ENCODE measurements at places on chromosomes 3 and 15. TPM values are rescaled to one million over a fixed set of nuclear protein-coding genes. Genes with fewer than 3 reads are reported as not detected.

DNA sequence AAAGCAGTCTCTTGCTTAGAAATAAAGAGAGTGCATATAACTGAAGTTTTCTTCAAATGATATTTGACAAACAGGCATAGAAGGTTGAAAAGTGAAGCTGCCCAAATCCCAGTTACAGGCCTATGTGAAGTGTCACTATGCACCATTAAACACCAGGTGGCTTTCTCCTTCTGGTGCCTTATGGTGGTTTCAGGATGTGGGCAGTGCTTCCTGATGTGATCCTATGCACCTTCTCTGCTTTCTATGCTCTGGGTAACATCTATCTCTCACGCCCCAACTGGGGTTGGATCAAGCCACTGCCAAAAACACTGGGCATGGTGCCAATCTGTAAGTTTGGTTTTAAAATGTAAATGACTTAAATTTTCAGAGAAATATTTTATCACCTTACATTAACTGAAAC, 744.7 kb downstream of the TUSC7 start:
- DNase-seq, result no peak

DNA sequence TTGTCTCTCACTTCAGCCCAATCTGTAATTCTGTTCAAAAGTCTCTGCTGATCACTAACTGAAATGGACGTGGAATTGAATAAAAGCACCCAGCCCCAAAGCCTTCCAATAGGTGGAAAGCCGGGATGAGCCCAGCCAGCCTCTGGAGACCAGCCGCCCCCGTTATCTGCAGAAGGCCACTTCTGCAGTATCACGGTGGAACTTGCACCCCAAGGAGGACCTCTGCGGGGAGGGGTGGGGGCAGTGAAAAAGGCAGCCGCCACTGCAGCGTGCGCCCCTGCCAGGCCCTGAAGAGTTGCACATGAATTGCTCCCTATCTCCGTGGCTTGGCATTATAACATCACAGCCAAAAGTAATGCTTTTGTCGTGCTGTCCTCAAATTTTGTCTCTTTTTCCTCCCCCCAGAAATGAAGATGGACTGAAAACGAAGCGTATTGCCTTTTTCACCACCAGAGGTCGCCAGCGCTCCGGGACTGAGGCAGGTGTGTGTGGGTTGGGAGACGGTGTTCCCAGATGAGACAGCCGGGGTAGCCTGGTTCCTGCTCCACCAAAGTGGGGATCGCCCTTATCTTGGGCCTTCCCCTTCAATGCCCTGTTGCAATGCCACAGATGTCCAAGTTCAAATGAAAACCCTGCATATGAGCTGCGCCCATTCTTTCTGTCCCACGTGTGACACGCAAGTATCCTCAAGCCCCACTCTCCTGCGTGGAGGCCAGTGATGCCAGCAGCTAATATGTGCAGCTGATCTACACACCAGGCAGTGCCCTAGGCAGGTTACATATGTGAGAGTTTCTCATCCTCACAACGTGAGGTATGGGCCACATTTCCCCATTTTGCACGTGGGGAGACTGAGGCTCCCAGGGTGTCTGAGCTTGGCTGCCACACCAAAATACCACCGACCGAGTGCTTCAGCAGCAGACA, 96.0 kb downstream of the LRRK1 start:
- DNase-seq, result no peak

- DNase-seq, result no peak
Observed at GRCh38 chr3:153171256-153171655, 9.2 kb downstream of the RAP2B start.

DNA sequence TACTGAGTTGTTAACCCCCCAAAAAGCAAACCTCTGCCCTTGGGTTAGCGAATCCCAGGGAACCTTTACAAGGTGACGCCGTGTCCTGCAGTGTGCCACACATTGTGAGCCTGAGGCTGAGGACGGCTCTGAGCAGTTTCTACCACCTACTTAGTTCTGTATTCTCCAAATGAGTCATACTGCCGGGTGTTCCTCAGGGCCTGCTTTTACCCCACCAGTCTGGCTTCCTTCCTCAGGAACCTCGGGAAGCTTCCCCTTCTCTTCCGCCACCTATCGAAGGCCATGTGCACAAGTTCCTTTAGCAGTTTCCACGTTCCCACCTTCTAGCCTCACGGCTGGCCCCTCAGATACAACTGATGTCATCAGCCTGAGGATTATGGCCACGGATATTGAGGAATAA, 384.0 kb upstream of the TPM1 start:
- no peak for DNase-seq

Gene CPLX3
- not detected for total RNA-seq
